ENCODE measurements at places on chromosomes 2 and 18. TPM values are rescaled to one million over a fixed set of nuclear protein-coding genes. Genes with fewer than 3 reads are reported as not detected.

GRCh38 chr18:78936251-78937005, 43.2 kb upstream of the SALL3 start:
- DNase-seq = peak; percentile 78

GRCh38 chr2:165408186-165408585, 61.3 kb upstream of the CSRNP3 start:
- no peak for DNase-seq

DNA sequence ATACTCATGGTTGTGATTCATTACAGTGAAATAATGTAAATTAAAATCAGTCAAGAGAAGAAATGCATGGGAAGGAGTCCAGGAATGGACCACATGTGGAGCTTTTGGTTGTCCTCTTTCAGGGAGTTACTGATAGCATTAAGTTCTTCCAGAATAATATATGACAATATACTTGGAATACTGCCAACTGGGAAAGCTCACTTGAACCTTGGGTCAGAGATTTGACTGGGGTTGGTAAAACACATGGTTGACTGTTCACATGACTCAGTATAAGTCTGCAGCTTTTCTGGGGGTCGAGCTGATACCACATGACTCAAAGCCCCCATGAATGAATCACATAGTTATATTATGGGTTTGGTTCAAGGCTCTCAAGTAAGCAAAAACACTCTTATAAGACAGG, 1109.0 kb upstream of the CHAC2 start:
- DNase-seq = no peak

DNA sequence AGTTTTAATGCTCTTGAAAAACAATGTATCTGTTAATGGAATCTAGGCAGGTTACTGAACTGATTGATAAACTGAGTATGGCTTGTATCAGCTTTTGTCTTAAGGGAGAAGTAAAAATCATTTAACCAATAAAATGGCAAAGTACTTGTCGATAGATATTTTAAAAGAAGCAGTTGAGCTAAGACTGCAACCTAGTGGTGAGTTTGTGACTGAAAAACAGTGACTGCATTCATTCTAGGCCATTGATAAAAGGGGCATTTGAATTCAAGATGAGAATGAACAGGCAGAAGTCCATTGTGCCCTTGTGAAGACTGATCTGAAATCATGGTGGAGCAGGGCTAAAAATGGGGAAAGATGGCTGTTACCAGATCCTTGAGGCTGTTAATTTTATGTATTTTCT, 59.4 kb upstream of the MSTN start:
- no peak for DNase-seq

DNA sequence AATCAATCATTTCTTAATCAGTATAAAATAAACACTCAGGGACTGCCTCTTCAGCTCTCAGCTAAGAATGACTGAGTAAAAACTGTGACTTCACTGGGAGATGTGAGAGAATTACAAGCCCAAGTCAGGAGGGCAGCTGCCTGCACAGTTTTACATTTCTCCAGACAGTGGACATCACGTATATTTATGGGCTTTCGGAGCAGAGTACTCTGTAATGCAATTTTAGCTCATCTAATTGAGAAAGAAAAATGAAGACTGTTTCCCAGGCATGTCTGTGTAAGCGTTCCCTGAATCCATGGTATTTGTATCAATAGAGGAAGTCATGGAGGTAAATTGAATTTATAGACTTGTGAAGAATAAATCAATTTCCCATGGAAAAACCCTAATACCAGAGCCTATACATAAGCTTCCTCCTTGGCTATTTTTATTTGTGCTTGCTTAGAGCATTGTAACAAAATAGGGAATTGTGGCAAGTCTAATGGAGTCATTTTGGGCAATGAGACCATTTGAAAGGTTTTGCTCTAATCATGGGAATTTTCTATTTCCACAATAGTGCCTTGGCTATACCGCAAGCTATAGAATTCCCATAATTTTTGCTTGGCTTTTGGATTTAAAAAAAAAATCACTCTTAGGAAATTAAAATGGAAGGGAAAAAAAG, 87.2 kb downstream of the SLC5A7 start:
- no peak for DNase-seq

DNA sequence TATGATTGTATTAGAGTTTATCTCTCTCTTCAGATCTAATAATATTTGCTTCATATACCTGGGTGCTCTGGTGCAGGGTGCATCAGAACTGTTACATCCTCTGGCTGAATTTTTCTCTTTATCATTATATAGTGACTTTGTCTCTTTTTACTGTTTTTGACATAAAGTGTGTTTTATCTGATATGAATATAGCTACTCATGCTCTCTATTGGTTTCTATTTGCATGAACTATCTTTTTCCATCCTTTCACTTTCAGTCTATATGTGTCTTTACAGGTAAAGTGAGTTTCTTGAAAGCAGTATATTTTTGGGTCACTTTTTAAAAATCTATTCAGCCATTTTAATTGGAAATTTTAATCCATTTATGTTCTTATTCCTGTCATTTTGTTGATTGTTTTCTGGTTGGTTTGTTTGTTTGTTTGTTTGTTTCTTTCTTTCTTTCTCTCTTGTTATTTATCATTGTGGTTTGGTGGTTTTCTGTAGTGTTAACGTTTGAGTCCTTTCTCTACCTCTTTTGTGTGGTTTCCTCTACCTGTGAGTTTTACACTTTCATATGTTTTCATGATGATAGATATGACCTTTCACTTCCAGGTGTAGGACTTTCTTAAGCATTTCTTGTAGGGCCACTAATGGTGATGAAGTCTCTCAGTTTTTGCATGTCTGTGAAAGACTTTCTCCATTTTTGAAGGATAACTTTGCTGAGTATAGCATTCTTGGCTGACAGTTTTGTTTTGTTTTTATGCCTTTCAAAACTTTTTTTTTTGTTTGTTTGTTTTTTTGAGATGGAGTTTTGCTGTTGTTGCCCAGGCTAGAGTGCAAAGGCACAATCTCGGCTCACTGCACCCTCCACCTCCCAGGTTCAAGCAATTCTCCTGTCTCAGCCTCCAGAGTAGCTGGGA, 54.9 kb downstream of the CCNT2 start:
- no peak for DNase-seq

DNA sequence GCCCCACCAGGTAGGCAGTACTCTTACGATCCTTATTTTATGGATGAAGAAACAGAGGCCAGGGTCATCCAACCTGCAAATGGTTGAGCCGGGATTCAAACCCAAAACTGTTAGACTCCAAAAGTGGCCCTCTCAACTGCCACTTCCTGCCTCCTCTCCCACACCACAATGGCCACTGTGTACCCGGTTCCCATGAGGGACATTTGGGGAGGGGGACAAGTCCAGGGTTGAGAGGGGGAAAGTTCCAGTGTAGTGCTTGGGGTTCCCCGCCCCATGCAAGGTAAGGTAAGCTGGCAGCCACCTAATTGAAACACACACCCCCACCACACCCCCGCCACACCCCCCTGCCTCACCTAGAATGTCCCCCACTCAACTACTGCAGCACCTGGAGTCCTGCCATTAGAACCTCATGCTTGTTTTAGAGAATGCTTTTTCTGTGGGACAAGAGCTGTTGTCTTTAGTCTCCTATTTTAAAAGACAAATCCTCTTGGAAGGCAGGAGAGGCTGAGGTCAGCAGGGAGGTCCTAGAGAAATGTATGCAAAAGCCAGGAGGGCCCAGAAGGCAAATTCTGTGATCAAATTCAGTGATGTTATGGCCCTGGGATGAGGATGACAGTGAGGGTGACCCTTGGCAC, 145.2 kb downstream of the ZFP36L2 start:
- peak; percentile 33 for DNase-seq

- DNase-seq = no peak
Observed at GRCh38 chr2:5111581-5111980, 580.6 kb upstream of the SOX11 start.

- no peak for DNase-seq
Observed at GRCh38 chr2:114127372-114127771, 237.5 kb downstream of the ACTR3 start.

DNA sequence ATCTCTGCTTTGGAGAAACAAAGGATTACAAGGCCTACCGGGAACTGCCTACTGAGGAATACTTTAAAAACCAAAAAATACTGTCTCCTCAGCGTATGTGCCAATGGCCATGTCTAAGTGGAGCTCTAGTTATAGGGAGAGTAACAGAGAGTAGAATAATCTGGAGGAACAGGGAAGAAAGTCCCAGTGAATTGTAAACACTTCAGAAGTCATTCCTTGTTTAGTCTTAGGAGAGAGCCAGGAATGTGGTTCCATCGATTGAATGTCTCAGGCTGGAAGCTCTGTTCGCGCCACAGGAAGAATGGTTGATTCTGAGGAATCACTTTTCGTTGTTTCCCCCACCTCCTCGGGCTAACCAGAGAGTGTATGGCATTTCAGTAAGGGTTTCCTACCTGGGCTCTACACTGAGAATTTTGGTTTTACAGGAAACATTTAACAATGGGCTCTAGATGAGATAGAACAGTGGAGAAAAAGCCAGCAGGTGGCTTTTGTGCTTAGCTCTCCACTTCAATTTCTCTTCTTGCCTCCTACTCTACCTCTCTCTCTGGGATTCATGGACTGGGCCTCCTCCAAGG, 88.7 kb downstream of the ACVR1 start:
- no peak for DNase-seq

DNA sequence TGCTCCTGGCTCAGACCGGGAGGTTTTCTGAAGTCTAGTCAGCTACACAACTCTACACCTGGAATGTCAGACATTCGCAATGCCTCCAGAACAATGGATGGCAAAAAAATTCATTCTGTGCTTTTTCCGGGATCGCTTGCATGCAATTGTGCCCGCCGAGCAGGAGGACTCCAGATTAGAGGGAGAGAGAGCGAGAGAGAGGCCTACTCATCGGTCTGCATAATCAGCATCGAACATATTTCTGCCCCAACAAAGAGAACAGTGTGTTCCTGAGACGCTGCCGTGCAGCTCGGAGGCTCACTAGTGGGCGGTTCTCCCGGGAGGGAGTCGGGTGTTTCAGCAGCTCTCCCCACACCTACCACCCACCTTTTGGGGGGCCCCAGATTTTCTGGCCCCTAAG, 117.1 kb downstream of the KLHL29 start:
- no peak for DNase-seq

DNA sequence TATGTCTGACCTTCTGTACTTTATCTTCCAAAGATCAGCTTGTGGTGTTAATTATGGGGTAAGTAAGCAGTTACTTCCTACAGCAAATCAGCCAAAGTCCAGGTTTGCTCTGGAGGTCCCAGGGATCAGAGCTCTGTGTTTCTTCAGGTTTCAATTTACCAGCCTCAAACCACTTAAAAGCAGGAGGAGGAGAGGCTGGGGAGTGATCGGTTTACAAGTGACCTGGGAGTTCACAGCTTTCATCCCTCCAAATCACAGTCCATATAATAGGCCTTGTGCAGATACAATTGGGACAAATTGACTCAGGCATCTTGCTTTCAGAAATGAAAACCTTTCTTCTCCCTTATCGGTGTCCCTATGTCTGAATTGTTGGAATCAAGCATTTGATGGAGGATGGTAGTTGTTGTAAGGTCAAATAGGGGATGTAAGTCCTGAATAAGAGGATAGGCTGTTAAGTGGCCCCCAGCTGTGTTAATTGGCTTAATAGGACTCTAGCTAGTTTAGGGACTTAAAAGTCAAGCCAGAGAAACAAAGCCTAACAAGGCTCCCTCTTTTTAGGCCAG, 188.0 kb upstream of the NT5C1B start:
- DNase-seq = no peak

The ST8SIA5 gene
- 1.5 TPM for total RNA-seq

The EIF4E2 gene
- 46.9 TPM for total RNA-seq

The HMSD gene
- not detected for total RNA-seq

The LRRC30 gene
- not detected for total RNA-seq

The CNRIP1 gene
- total RNA-seq = 31.6 TPM

The MYO5B gene
- 1.6 TPM for total RNA-seq

All from mesenteric fat pad (tissue), 1 donor.